ENCODE measurements at places on chromosomes 12 and 14.

DNA sequence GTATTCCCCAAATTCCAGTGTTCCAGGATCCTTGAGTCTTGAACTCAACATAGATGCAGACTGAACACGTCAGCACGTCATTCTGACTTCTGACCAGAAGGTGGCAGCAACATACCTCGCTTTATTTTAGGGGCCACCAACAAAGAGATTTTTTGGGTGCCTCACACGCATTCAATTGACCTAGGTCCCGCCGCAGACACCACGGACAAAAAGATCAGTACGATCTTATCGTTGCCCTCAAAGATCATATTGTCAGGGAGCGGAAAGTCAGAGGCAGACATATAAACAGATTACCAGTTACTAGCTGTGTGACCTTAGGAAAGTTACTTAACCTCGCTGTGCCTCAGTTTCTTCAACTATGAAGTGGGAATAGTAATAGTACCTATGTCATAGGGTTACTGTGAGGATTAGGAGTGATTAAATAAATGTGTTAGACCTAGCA lies 6.5 kb upstream of the PRPH start:
- H3K36me3 ChIP-seq, result no peaks in the 10 kb centered on the region
- no peak overlapping the region for H3K4me3 ChIP-seq
- peaks cover 2% of the 10 kb centered on the region for H3K4me1 ChIP-seq
- DNase-seq, result peak; percentile 84

- DNase-seq, result no peak
- no peaks in the 10 kb centered on the region for H3K27me3 ChIP-seq
- no peak overlapping the region for H3K4me3 ChIP-seq
- no peaks in the 10 kb centered on the region for H3K4me1 ChIP-seq
These were observed 113.0 kb downstream of the FOXG1 start for GRCh38 chr14:28879573-28879996.

DNA sequence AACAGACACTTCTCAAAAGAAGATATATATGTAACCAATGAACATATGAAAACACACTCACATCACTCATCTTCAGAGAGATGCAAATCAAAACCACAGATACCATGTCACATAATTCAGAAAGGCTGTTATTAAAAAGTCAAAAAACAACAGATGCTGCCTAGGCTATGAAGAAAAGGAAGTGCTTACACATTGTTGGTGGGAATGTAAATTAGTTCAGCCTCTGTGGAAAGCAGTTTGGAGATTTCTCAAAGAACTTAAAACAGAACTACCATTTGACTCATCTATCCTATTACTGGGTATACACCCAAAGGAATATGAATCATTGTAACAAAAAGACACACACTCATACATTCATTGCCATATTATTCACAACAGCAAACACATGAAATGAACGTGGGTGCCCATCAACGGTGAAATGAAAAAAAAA lies 35.1 kb downstream of the EIF2S3B start:
- no peak overlapping the region for H3K27ac ChIP-seq
- H3K27me3 ChIP-seq, result peaks cover 3% of the 10 kb centered on the region
- H3K4me1 ChIP-seq, result no peaks in the 10 kb centered on the region
- H3K36me3 ChIP-seq, result no peaks in the 10 kb centered on the region

DNA sequence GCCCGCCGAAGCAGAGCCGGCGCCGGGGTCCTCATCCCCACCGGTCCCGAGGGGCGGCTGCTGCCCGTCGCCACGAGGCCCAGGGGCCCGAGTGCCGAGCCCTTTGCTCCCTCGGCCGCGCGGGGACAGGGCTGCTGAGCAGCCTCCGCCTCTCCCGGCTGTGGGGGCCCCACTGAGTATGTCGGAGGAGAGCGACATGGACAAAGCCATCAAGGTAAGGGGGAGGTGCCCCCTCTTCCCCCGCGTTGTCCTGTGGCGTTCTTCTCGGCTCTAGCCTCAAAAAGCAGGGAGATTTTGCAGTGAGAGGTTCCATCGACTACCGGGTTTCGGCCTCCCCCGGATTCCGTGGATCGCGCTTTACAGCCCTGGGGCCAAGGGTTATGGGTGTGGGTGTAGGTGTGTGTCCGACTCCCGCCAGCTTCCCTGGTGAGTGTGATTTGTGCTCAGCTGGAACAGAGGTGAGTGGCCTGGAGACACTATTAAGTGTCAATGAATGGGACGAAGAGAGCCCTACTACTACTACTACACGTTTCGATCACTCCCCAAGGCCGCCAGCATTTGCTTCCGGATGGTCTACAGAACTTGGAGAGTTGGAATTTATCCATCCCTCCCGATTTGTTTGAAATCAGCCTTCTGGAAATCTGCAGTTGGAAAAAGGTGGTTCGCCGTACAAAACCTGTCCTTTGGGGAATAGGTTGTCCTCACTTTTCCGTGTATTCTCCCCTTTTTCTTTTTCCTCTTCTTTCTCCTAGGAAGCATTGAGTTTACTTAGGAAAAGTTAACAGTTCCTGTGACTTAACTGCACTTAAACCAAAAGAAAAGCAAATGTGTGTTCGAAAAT lies 748 bp downstream of the MAPKAPK5 start:
- H3K4me1 ChIP-seq, result peaks cover 59% of the 10 kb centered on the region
- H3K27me3 ChIP-seq, result no peaks in the 10 kb centered on the region
- H3K36me3 ChIP-seq, result peaks cover 48% of the 10 kb centered on the region

GRCh38 chr14:59186306-59186705 lies 2.2 kb upstream of the DAAM1 start:
- no peak overlapping the region for H3K27ac ChIP-seq
- H3K27me3 ChIP-seq, result peaks cover 45% of the 10 kb centered on the region
- H3K36me3 ChIP-seq, result no peaks in the 10 kb centered on the region
- H3K4me1 ChIP-seq, result peaks cover 25% of the 10 kb centered on the region
- DNase-seq, result no peak

GRCh38 chr14:87233806-87234384 lies 759.1 kb downstream of the GALC start:
- no peak overlapping the region for H3K4me3 ChIP-seq
- no peaks in the 10 kb centered on the region for H3K27me3 ChIP-seq
- no peaks in the 10 kb centered on the region for H3K4me1 ChIP-seq
- no peak overlapping the region for H3K27ac ChIP-seq
- H3K36me3 ChIP-seq, result no peaks in the 10 kb centered on the region

DNA sequence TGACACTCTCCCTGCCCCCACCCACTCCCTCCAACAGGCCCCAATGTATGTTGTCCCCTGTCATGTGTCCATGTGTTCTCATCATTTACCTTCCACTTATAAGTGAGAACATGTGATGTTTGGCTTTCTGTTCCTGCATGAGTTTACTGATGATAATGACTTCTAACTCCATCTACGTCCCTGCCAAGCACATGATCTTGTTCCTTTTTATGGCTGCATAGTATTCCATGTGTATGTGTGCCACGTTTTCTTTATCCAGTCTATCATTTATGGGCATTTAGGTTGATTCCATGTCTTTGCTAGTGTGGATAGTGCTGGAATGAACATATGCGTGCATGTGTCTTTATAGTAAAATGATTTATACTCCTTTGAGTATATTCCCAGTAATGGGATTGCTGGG lies 100.0 kb upstream of the LHX5 start:
- H3K27me3 ChIP-seq, result no peaks in the 10 kb centered on the region
- no peaks in the 10 kb centered on the region for H3K4me1 ChIP-seq
- no peak overlapping the region for H3K4me3 ChIP-seq
- no peak for DNase-seq
- no peaks in the 10 kb centered on the region for H3K36me3 ChIP-seq

DNA sequence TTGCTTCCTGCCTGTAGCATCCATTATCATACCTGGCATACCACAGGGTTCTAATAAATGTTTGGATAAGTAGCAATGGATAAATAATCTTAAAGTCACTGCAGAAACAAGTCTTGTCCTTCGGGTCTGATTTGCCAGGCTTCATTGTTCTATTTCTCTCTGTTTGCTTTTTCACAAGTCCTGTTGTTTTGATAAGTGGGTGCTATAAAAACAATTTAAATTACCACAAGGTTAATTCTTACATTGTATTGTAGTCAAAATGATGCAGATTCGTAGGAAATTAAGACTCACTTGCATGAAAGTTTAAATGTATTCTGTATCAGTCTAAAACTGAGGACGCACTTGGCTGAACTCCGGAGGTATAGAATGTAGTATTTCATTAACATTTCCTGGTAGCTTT lies 429.9 kb downstream of the NELL2 start:
- no peak overlapping the region for H3K4me3 ChIP-seq
- no peaks in the 10 kb centered on the region for H3K4me1 ChIP-seq
- H3K27me3 ChIP-seq, result no peaks in the 10 kb centered on the region
- no peaks in the 10 kb centered on the region for H3K36me3 ChIP-seq
- DNase-seq, result no peak

GRCh38 chr14:102490456-102490855 lies 19.1 kb downstream of the ANKRD9 start:
- no peaks in the 10 kb centered on the region for H3K27me3 ChIP-seq
- H3K4me3 ChIP-seq, result no peak overlapping the region
- DNase-seq, result no peak

GRCh38 chr12:56462565-56462964 lies 5.8 kb upstream of the SPRYD4 start:
- H3K36me3 ChIP-seq, result no peaks in the 10 kb centered on the region
- DNase-seq, result no peak
- H3K27ac ChIP-seq, result no peak overlapping the region

DNA sequence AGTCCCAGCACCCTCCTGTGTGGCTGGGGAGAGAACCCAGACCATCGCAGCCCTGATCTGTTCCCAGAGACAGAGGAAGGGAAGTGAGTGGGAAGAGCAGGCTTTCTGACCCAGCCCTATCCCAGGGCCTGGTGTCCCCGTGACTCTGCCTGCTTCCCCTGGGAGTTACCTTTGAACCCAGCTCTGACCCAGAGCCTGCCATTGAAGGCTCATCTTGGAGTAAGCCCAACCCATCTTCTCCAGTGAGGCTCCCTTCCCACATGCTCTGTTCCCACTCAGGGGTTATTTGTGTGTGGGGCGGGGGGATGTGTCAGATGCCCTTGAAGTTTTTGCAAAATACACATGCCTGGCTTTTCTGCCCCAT lies 6.0 kb downstream of the TMEM63C start:
- peaks cover 44% of the 10 kb centered on the region for H3K27me3 ChIP-seq
- no peak for DNase-seq
- no peak overlapping the region for H3K27ac ChIP-seq
- peaks cover 3% of the 10 kb centered on the region for H3K4me1 ChIP-seq
- H3K36me3 ChIP-seq, result no peaks in the 10 kb centered on the region
- H3K4me3 ChIP-seq, result no peak overlapping the region

- peak overlapping the region; percentile 56 for H3K27ac ChIP-seq
- peaks cover 40% of the 10 kb centered on the region for H3K4me1 ChIP-seq
- no peak for DNase-seq
- H3K36me3 ChIP-seq, result no peaks in the 10 kb centered on the region
These were observed 593.7 kb downstream of the TMEM121 start for GRCh38 chr14:106120101-106120500.

DNA sequence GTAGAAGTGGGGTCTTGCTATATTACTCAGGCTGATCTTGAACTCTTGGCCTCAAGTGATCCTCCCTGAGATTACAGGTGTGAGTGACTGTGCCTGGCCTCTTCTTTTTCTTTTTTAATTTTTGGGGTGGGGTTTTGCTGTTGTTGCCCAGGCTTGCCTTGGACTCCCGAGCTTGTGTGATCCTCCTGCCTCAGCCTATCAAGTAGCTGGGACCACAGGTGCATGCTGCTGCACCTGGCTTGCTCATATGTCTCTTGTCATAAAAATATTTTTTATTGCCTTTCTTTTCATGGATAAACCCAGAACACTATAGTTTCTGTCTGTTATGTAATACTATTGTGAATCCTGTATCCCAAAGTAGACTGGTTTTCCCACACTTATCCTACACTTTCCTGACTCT lies 26.0 kb downstream of the SCYL2 start:
- H3K36me3 ChIP-seq, result peaks cover 9% of the 10 kb centered on the region
- H3K27me3 ChIP-seq, result no peaks in the 10 kb centered on the region
- no peak overlapping the region for H3K27ac ChIP-seq
- no peak overlapping the region for H3K4me3 ChIP-seq

DNA sequence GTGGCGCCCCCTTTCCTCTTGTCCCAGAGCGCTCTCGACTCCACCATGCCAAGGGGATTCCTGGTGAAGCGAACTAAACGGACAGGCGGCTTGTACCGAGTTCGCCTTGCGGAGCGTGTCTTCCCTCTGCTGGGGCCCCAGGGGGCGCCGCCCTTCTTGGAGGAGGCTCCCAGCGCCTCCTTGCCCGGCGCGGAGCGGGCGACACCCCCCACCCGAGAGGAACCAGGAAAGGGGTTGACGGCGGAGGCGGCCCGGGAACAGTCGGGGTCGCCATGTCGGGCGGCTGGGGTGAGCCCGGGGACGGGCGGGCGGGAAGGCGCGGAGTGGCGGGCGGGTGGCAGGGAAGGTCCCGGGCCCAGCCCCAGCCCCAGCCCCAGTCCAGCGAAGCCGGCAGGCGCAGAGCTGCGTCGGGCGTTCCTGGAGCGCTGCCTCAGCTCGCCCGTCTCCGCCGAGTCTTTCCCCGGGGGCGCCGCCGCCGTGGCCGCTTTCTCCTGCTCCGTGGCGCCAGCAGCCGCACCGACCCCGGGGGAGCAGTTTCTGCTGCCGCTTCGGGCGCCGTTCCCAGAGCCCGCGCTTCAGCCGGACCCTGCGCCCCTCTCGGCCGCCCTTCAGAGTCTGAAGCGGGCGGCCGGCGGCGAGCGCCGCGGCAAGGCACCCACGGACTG lies 376 bp downstream of the INSM2 start:
- H3K4me1 ChIP-seq, result peaks cover 16% of the 10 kb centered on the region
- no peaks in the 10 kb centered on the region for H3K36me3 ChIP-seq
- H3K27ac ChIP-seq, result no peak overlapping the region
- peak overlapping the region; percentile 64 for H3K4me3 ChIP-seq
- peaks cover 61% of the 10 kb centered on the region for H3K27me3 ChIP-seq

- peaks cover 7% of the 10 kb centered on the region for H3K27me3 ChIP-seq
- no peaks in the 10 kb centered on the region for H3K36me3 ChIP-seq
- H3K4me3 ChIP-seq, result peak overlapping the region; percentile 54
- peaks cover 3% of the 10 kb centered on the region for H3K4me1 ChIP-seq
- DNase-seq, result peak; percentile 35
- H3K27ac ChIP-seq, result peak overlapping the region; percentile 84
These were observed 94.7 kb upstream of the OR4E1 start for GRCh38 chr14:21768116-21768874.

- H3K36me3 ChIP-seq, result no peaks in the 10 kb centered on the region
- DNase-seq, result no peak
- no peak overlapping the region for H3K27ac ChIP-seq
- no peaks in the 10 kb centered on the region for H3K4me1 ChIP-seq
These were observed 12.9 kb downstream of the MIA2 start for GRCh38 chr14:39246618-39247017.

GRCh38 chr14:68878908-68879307 lies 86.0 kb upstream of the ZFP36L1 start:
- H3K27me3 ChIP-seq, result no peaks in the 10 kb centered on the region
- H3K36me3 ChIP-seq, result peaks cover 26% of the 10 kb centered on the region
- no peak overlapping the region for H3K27ac ChIP-seq
- H3K4me3 ChIP-seq, result no peak overlapping the region

GRCh38 chr14:56813143-56813551 lies 2.9 kb upstream of the OTX2 start:
- peaks cover 8% of the 10 kb centered on the region for H3K4me1 ChIP-seq
- H3K27me3 ChIP-seq, result peaks cover 100% of the 10 kb centered on the region
- DNase-seq, result no peak
- H3K36me3 ChIP-seq, result peaks cover 14% of the 10 kb centered on the region
- no peak overlapping the region for H3K4me3 ChIP-seq
- H3K27ac ChIP-seq, result peak overlapping the region; percentile 52

- H3K36me3 ChIP-seq, result no peaks in the 10 kb centered on the region
- H3K4me1 ChIP-seq, result no peaks in the 10 kb centered on the region
- no peak for DNase-seq
- peaks cover 9% of the 10 kb centered on the region for H3K27me3 ChIP-seq
- H3K27ac ChIP-seq, result no peak overlapping the region
These were observed 58.4 kb upstream of the BDKRB2 start for GRCh38 chr14:96146131-96146771.

Measured in activated naive CD4-positive, alpha-beta T cell treated with anti-CD3 and anti-CD28 coated beads, Interleukin-2, amount 10 ng/mL, durations not matched to agents 7 days and 5 days (primary cell).